ENCODE measurements at places on chromosomes 6 and 20. TPM values are rescaled to one million over a fixed set of nuclear protein-coding genes. Genes with fewer than 3 reads are reported as not detected.

UTRN gene
- total RNA-seq, result 124 TPM

DNA sequence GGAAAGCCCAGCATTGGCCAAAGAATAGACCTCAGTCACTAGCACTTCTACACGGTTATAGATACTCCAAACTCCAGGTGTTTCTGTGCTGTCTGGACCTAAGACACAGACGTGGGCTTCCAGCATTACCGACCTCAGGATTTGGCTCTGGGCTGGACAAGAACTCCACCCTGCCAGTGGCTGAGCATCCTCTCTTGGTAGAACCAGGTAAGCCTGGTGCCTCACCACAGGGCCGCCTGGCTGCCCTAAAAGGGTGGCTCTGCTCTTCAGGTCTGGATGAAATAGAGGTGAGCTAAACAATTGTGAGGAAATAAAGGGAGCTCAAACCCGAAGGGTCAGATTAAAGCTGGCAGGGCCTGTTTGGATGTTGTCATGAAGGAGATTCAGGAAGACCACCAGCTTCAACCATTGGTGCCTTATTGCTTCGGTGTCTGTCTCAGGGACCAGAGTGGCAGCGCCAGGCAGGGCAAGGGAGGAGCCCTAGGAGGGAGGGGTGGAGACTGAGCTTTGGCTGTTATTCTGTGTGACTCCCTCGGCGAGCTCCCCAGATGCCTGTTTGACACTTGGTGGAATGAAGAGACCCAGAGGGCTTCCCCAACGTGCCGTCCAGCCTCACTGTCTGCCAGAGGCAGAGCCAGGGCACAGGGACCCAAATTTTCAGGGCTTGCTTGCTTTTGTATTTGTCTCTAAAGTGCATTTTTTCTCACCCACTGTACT lies 8.6 kb downstream of the SYNDIG1 start:
- DNase-seq, result peak; percentile 54
- peaks cover 2% of the 10 kb centered on the region for H3K27me3 ChIP-seq
- H3K27ac ChIP-seq, result no peak overlapping the region
- H3K4me3 ChIP-seq, result no peak overlapping the region
- no peaks in the 10 kb centered on the region for H3K36me3 ChIP-seq

GRCh38 chr6:19663479-19663878 lies 173.7 kb upstream of the ID4 start:
- no peak overlapping the region for H3K4me3 ChIP-seq
- no peaks in the 10 kb centered on the region for H3K27me3 ChIP-seq
- H3K36me3 ChIP-seq, result no peaks in the 10 kb centered on the region
- H3K4me1 ChIP-seq, result peaks cover 17% of the 10 kb centered on the region

- no peak overlapping the region for H3K4me3 ChIP-seq
- H3K27ac ChIP-seq, result no peak overlapping the region
- H3K27me3 ChIP-seq, result peaks cover 19% of the 10 kb centered on the region
- H3K4me1 ChIP-seq, result peaks cover 11% of the 10 kb centered on the region
Observed at GRCh38 chr6:168015482-168016175, 18.2 kb downstream of the KIF25 start.

- peak overlapping the region; percentile 98 for H3K27ac ChIP-seq
- H3K36me3 ChIP-seq, result peaks cover 11% of the 10 kb centered on the region
- no peaks in the 10 kb centered on the region for H3K27me3 ChIP-seq
- H3K4me3 ChIP-seq, result peak overlapping the region; percentile 96
- DNase-seq, result no peak
Observed at GRCh38 chr6:52994839-52995088, 320 bp downstream of the GSTA4 start.

- H3K27me3 ChIP-seq, result no peaks in the 10 kb centered on the region
- H3K36me3 ChIP-seq, result no peaks in the 10 kb centered on the region
- DNase-seq, result no peak
Observed at GRCh38 chr6:125987026-125987617, 782 bp downstream of the TRMT11 start.

LRRC73 gene
- 0.24 TPM for total RNA-seq

DNAH8 gene
- 0.05 TPM for total RNA-seq

DNA sequence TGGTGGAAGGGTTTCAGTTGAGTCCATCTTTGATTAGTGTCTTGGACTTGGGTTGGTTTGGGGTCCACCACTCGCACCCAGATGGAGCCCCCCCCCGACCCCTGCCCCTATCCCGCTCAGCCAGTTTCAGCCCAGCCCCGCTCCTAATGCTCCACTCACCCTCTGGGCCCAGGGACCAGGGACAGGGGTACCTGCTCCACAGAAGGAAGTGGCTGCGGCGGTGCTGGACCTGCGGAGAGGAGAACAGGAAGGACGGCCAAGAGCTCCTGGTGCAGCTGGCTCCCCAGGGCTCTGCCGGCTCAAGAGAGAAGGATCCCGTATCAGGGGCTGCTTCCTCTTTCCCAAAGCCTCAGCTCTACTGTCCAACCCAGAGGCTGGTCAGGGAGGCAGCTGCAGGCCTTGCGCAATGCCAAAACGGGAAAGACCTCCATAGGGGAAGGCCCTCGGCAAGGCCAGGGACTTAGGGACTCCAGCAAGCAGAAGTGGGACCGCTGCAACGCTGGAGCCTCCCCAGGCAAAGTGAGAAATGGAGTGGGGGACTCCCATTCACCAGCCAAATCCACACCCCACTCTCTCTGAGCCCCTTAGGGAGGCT lies at the start of gene SIGLEC1:
Gene SIGLEC1 (minus strand): TSS at position 322 of the 595 bp plus-strand sequence. CDS start 5,472 bp downstream, outside the sequence.
- no peaks in the 10 kb centered on the region for H3K36me3 ChIP-seq
- H3K27me3 ChIP-seq, result no peaks in the 10 kb centered on the region
- no peak within 1 kb of the TSS for H3K27ac ChIP-seq
- H3K4me3 ChIP-seq, result no peak within 1 kb of the TSS
- peaks cover 6% of the 10 kb centered on the region for H3K4me1 ChIP-seq

GRCh38 chr6:5208471-5208971 lies 52.2 kb downstream of the LYRM4 start:
- no peaks in the 10 kb centered on the region for H3K27me3 ChIP-seq
- H3K4me3 ChIP-seq, result peak overlapping the region; percentile 14
- no peak for DNase-seq

DNA sequence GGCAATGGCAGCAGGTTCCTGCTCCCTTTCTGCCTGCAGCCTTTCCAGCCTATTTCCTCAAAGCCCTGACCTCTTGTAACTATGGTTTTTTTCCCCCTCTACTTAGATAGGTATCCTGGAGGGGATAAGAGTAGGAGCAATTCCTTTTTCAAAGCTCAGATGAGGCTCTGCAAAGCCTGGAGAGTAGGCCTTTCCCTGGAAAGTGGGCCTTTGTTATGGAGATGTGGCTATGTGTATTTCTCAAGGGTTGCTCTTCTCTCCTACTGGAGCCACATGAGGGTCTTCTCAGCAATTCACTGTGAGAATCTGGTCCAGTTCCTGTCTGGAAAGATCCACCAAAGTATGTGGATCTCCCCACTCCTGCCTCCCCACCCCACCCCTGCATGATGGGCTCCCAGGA lies 96.0 kb downstream of the DTD1 start:
- H3K27me3 ChIP-seq, result no peaks in the 10 kb centered on the region
- no peaks in the 10 kb centered on the region for H3K36me3 ChIP-seq
- H3K27ac ChIP-seq, result no peak overlapping the region
- peaks cover 6% of the 10 kb centered on the region for H3K4me1 ChIP-seq

DNA sequence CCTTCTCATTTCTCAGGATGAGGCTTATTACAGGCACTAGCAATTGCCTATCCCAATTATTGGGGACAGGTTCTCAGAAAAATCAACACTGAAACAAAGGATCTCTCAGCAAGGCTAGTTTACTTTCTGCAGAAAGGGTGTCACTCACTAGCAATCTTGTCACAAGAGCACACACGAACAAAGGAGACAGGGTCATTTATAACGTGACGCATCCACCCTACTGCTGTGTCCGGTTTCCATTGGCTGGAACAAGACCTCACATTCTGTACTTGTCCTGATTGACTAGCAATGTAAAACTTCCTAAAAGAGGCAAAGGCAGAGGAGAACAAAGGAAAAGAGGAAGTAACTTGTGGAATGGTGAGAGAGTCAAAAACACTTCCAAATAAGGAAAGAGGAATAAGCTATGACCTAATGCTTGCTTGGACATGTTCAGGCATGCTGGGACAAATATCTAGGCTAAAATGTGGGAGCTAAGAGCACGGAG lies 160.2 kb upstream of the STXBP5 start:
- H3K27ac ChIP-seq, result no peak overlapping the region
- peaks cover 8% of the 10 kb centered on the region for H3K36me3 ChIP-seq
- no peaks in the 10 kb centered on the region for H3K27me3 ChIP-seq
- DNase-seq, result no peak
- H3K4me1 ChIP-seq, result peaks cover 30% of the 10 kb centered on the region

GRCh38 chr6:104548297-104548696 lies 311.4 kb downstream of the HACE1 start:
- DNase-seq, result no peak
- no peak overlapping the region for H3K27ac ChIP-seq
- no peaks in the 10 kb centered on the region for H3K36me3 ChIP-seq
- no peaks in the 10 kb centered on the region for H3K27me3 ChIP-seq
- H3K4me1 ChIP-seq, result no peaks in the 10 kb centered on the region

C4B gene
- total RNA-seq, result 7.3 TPM

- no peak overlapping the region for H3K27ac ChIP-seq
- H3K36me3 ChIP-seq, result no peaks in the 10 kb centered on the region
- no peak overlapping the region for H3K4me3 ChIP-seq
- peaks cover 25% of the 10 kb centered on the region for H3K27me3 ChIP-seq
Observed at GRCh38 chr20:41373931-41374920, 7.6 kb upstream of the EMILIN3 start.

- H3K27me3 ChIP-seq, result no peaks in the 10 kb centered on the region
- DNase-seq, result no peak
- H3K27ac ChIP-seq, result no peak overlapping the region
- H3K4me3 ChIP-seq, result no peak overlapping the region
- H3K36me3 ChIP-seq, result no peaks in the 10 kb centered on the region
Observed at GRCh38 chr6:131721161-131721560, 10.3 kb upstream of the CTAGE9 start.

- no peaks in the 10 kb centered on the region for H3K36me3 ChIP-seq
- H3K27ac ChIP-seq, result peak overlapping the region; percentile 36
- DNase-seq, result no peak
- peaks cover 9% of the 10 kb centered on the region for H3K27me3 ChIP-seq
- no peak overlapping the region for H3K4me3 ChIP-seq
- peaks cover 17% of the 10 kb centered on the region for H3K4me1 ChIP-seq
Observed at GRCh38 chr6:32047084-32047478, 8.9 kb downstream of the CYP21A2 start.

GRCh38 chr6:170139531-170139930 lies 151.3 kb downstream of the DLL1 start:
- H3K36me3 ChIP-seq, result peaks cover 2% of the 10 kb centered on the region
- H3K27me3 ChIP-seq, result peaks cover 30% of the 10 kb centered on the region
- H3K4me1 ChIP-seq, result peaks cover 3% of the 10 kb centered on the region
- no peak overlapping the region for H3K4me3 ChIP-seq
- no peak overlapping the region for H3K27ac ChIP-seq

DNA sequence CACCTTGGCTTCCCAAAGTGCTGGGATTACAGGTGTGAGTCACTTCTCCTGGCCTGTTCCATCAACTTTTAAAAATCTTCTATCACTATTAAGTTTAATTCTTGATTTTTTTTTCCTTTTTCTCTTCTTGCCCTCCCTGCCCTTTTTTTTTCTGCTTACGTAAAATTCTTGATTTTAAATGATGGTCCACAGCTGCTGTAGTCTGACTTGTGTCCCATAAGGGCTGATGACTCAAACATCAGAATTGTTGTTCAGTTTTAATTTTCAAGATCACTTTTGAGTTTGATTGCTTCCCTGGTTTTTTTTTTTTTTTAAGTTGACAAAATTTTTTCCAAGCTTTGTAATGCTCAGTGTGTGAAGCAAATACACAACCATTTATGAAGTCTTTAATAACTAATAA lies 61.9 kb downstream of the CBFA2T2 start:
- H3K27me3 ChIP-seq, result no peaks in the 10 kb centered on the region
- no peak overlapping the region for H3K27ac ChIP-seq
- no peak for DNase-seq
- H3K4me3 ChIP-seq, result no peak overlapping the region
- H3K36me3 ChIP-seq, result peaks cover 8% of the 10 kb centered on the region

DNA sequence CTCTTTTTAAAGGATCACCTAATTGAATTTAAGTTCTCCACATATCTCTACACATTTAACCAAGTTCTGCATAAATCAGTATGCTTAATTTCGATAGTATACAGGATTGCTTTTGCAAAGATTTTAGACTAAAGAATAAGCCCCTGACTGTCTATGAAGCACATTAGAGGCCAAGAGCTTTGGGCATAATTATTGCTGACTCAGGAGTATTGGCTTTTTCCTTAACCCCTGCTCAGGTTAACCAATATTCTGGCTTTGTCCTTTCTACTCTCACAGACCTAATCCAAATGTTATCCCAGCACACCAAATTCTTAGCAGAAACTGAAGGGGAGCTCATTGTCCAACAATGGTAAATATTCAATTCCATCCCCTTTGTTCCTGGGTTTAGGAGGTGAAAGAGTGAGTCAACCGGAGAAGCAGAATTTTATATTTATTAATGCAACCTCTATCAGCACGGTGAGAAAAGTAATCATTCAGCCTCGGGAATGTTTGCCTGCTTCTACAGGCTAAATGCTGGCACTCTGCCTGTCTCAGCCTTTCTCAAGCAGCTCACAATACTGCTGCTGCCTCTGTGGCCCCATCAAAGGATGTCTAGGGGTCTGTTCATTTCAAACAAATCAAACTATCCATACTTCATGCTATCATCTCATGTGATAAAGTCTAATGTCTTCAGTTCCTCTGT lies 125.0 kb downstream of the SIM1 start:
- H3K4me3 ChIP-seq, result no peak overlapping the region
- DNase-seq, result no peak
- no peak overlapping the region for H3K27ac ChIP-seq
- no peaks in the 10 kb centered on the region for H3K27me3 ChIP-seq

GRCh38 chr6:90000864-90001731 lies 106.8 kb downstream of the GJA10 start:
- H3K4me1 ChIP-seq, result no peaks in the 10 kb centered on the region
- no peak for DNase-seq
- no peaks in the 10 kb centered on the region for H3K27me3 ChIP-seq
- H3K36me3 ChIP-seq, result no peaks in the 10 kb centered on the region

DNA sequence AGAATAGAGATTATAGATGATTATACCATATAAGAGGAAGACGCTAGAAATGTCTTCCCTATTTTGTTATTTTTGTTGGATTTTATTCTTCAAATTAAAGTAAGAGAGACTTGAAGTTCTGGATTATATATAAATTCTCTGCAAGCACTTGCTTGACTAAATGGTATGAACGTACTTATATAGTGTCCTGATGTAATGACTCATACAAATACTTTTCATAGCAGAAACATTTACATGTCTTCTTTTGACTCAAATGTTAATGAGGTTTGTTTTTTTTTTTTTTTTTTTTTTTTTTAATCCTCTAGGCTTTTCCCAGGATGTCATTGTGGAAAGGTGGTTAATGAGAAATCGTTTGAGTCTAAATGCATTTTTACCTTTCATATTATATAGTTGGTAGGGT lies 55.0 kb downstream of the PDE7B start:
- H3K27me3 ChIP-seq, result no peaks in the 10 kb centered on the region
- DNase-seq, result no peak
- H3K27ac ChIP-seq, result no peak overlapping the region
- H3K36me3 ChIP-seq, result no peaks in the 10 kb centered on the region

THEMIS gene
- not detected for total RNA-seq

- no peak overlapping the region for H3K4me3 ChIP-seq
- H3K4me1 ChIP-seq, result no peaks in the 10 kb centered on the region
- DNase-seq, result no peak
- H3K36me3 ChIP-seq, result no peaks in the 10 kb centered on the region
Observed at GRCh38 chr6:68013780-68014515, 621.1 kb upstream of the ADGRB3 start.
